Activated CD8-positive, alpha-beta memory T cell treated with anti-CD3 and anti-CD28 coated beads, Interleukin-2, amount 10 ng/mL, durations not matched to agents 7 days and 5 days (primary cell): ENCODE measurements at places on chromosomes 7 and 10. TPM values are rescaled to one million over a fixed set of nuclear protein-coding genes. Genes with fewer than 3 reads are reported as not detected.

DNA sequence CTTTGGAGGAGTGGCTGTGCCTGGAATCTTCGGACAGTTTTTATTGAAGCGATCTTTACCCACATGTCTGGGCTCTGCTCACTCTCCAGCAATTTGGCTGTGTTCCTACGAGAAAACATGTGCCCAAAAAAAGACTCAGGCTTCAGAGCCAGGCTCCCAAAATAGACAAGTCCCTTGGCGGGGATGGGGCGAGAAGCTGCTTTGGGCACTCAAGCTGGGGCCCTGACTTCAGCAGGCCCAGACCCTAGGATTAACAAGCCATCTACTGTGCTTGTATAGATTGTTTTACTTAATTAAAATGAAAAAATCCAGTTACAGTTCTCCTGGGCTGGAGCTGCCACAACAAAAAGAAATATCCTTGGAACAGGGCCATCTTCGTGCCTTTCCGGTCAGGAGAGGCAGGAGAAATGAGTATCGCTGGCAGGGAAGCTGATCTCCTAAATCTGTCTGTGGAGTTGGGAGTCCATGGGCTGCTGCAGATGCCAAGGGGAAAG, 51.4 kb upstream of the PDCD4 start:
- peaks cover 7% of the 10 kb centered on the region for H3K4me1 ChIP-seq
- no peak overlapping the region for H3K4me3 ChIP-seq
- DNase-seq = no peak

The LFNG gene
- total RNA-seq = 104 TPM

The PDE6C gene
- not detected for total RNA-seq

The MYH16 gene
- total RNA-seq = not detected

DNA sequence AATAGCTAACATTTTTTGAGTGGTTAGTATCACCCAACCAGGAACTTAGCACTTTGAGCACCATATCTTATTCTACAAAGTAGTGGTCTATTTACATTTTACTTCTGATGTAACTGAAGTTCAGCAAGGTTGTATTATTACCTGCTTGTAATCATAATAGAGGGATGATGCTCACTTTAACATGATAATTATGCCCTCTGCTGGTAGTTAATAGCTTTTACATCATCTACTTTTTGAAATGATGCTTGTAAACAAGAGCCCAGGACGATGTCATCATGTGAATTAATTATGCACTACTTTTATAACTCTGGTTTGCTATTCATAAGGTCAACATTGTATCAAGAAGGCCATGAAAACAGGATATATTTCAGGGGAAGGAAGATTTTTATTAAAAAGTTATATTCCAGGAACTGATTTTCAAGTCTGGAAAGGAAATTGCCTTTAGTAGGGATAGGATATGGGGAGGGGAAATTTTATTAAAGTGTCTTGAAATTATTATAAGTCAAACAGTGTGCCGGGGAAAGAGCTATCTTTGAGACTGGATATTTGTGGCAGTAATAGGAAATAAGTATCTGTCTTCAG, 80.3 kb upstream of the SCIN start:
- H3K4me1 ChIP-seq = no peaks in the 10 kb centered on the region
- H3K27me3 ChIP-seq = peaks cover 12% of the 10 kb centered on the region
- H3K27ac ChIP-seq = no peak overlapping the region
- no peak overlapping the region for H3K4me3 ChIP-seq
- DNase-seq = no peak

The PEX1 gene
- 18.4 TPM for total RNA-seq

The CPA5 gene
- total RNA-seq = 3.4 TPM

DNA sequence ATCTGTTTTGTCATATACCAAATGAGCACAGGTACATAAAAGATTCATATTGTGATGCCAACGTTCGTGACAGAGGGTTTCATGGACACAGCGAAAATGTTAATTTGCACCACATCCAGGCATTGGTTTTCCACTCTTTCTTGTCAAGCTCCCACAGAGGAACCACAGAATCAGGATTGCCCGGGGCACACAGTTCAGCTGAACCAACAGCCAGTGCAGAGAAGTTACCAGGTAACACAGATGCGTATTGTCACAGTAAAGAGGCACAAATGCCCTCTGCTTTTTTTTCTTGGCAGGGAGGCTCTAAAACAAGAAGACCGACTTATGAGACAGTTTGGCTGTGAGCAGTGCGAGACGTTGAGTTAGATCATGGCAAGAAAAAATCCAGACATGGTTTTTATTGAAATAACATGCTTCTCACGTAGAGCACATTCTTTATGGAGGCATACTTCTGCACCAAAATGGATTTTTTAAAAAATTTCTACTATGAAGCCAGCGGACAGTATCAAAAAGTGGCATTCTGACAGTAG, 331.1 kb upstream of the KIAA1217 start:
- H3K4me1 ChIP-seq = no peaks in the 10 kb centered on the region
- H3K27me3 ChIP-seq = no peaks in the 10 kb centered on the region
- DNase-seq = no peak
- H3K27ac ChIP-seq = no peak overlapping the region
- no peak overlapping the region for H3K4me3 ChIP-seq

GRCh38 chr10:116768786-116769185, 26.4 kb upstream of the HSPA12A start:
- no peak for DNase-seq
- H3K4me1 ChIP-seq = no peaks in the 10 kb centered on the region
- no peak overlapping the region for H3K27ac ChIP-seq
- H3K4me3 ChIP-seq = no peak overlapping the region
- peaks cover 10% of the 10 kb centered on the region for H3K27me3 ChIP-seq

DNA sequence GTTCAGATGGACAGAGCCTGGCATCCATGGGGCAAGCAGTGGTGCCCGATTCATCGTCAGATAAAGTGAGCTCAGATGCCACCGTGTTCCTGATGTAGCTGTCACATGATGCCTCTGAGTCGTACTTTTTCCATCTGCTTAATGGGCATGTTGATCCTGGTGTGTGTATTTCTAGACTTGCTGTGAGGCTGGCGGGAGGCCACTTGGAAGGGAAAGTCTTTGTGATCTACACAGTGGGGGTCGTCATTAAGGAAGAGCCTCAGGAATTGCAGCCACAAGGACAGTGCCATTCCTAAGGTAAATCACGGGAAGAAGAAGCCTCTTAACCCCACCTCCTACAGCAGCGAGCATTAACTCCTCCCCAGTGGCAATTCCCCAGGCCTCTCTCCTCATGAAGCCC, 63.0 kb downstream of the RGS10 start:
- no peak overlapping the region for H3K27ac ChIP-seq
- H3K4me1 ChIP-seq = peaks cover 28% of the 10 kb centered on the region
- H3K27me3 ChIP-seq = peaks cover 3% of the 10 kb centered on the region
- DNase-seq = no peak

DNA sequence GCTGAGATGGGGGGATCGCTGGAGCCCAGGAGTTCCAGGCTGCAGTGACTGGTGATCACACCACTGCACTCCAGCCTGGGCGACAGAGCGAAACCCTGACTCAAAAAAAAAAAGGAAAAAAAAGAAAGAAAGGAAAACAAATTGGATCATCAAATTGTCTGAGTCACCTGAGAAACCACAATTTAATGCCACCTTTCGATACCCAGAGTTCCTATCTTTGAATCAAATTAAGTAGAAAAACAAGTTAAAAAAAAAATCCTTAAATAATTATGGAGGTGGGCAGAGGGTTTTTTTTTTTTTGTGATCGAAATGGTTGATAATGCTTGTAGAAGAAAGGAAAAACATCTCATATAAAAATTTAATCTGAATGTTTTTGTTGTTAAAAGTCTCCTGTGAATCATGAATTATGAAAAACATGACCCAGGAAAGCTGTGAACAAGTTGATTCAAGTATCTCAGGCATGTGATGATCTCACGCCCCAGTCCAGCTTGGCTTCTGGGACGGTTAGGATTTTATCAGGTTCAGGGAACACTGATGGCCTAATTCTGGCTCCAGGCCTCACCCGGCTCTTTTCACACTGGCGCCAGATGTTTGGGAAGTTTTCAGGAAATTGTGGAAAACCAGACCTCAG, 25.3 kb upstream of the CUX1 start:
- no peaks in the 10 kb centered on the region for H3K27me3 ChIP-seq
- H3K36me3 ChIP-seq = no peaks in the 10 kb centered on the region
- no peak overlapping the region for H3K4me3 ChIP-seq
- no peak for DNase-seq
- no peaks in the 10 kb centered on the region for H3K4me1 ChIP-seq

DNA sequence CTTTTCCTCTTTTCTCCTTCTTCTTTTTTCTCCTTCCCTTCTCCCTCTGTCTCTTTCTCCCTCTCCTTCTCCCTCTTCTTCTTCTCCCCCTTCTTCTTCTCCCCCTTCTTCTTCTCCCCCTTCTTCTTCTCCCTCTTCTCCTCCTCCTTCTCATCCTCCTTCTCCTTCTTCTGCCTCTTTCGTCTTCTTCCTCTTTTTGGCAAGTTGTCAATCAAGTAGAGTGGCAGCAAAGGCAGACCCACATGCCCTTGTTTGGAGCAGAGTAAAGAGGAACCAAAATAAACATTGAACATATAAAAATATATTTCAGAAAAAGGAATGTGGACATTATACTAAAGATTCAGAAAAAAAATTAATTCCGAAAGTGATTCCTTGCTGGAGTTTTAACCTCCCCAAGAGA, 59.6 kb upstream of the ZNF33B start:
- no peaks in the 10 kb centered on the region for H3K27me3 ChIP-seq
- DNase-seq = no peak
- H3K36me3 ChIP-seq = no peaks in the 10 kb centered on the region

DNA sequence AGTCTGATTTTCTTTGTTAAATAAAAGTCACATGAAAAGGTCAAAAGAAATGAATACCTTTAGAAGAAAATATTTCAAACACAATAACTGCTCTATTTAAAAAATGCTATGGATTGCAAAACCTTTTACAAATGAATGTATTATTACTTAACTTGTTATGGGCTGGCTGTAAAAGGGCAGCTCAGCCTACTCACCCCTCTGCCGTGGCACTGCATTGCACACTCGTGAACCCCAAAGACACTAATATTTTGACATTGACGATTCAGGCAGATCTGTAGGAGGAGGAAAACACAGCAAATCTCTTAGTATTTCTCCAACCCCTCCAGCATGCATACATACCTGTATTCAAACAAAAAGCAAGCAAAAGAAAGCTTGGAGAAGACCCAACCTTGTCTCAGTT, 149.5 kb downstream of the FANK1 start:
- H3K27me3 ChIP-seq = no peaks in the 10 kb centered on the region
- no peak overlapping the region for H3K27ac ChIP-seq
- H3K4me1 ChIP-seq = peaks cover 6% of the 10 kb centered on the region
- no peaks in the 10 kb centered on the region for H3K36me3 ChIP-seq
- no peak for DNase-seq
- H3K4me3 ChIP-seq = no peak overlapping the region

The TWIST1 gene
- total RNA-seq = 0.55 TPM

DNA sequence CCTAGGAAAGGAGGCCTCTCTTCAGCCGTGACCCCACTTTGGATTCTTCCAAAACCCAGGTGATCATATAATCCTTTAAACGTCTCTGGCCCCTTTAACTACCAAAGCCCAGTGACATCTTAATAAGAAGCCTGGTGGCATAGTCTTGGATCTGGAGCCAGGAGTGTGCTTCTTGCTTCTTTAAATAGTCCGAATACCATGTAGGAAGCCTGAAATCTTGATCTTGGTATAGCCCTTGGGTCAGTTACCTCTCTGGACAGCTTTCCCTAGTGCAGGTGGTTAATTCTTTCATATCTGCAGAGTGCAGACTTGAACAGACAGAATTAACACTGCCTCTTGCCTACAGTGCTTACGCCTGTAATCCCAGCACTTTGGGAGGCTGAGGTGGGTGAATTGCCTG, 138.6 kb upstream of the EFCAB10 start:
- no peaks in the 10 kb centered on the region for H3K4me1 ChIP-seq
- H3K27me3 ChIP-seq = no peaks in the 10 kb centered on the region
- H3K36me3 ChIP-seq = no peaks in the 10 kb centered on the region
- no peak overlapping the region for H3K27ac ChIP-seq
- DNase-seq = no peak

The PLXNA4 gene
- total RNA-seq = 1.6 TPM

The CSTF2T gene
- 39.3 TPM for total RNA-seq

- H3K4me1 ChIP-seq = no peaks in the 10 kb centered on the region
- no peak overlapping the region for H3K27ac ChIP-seq
- H3K27me3 ChIP-seq = peaks cover 7% of the 10 kb centered on the region
- no peak for DNase-seq
- no peak overlapping the region for H3K4me3 ChIP-seq
- no peaks in the 10 kb centered on the region for H3K36me3 ChIP-seq
These were observed 89.0 kb upstream of the PRPS1L1 start for GRCh38 chr7:18116661-18117060.
